CD4-positive, alpha-beta T cell treated with Interleukin-17A for 1 hour (primary cell): ENCODE measurements at places on chromosomes 7 and 10.
A peak's percentile ranks its signal among the peaks of the same experiment; 100 is the strongest.

- DNase-seq = no peak
These were observed 71.7 kb downstream of the MAP3K8 start for GRCh38 chr10:30505543-30506298.

DNA sequence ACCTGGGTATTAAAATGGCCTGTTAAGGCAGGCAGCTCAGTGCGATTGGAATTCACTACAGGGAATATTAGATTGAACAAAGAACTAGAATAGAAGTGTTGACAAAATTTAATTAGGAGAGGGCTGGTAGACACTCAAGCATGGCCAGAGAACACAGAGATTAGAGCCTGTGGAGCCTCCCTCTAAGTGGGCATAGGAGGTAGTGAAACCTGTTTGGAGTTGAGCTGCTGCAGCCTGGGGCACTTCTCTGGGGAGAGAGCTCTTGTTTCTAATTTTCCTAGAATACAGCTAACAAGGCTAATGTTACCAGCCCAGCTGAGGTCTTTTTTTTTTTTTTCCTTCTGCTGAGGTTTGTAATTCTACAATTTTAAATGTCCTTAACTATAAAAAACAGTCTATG, 46.4 kb downstream of the TMEM168 start:
- no peak for DNase-seq

- no peak for DNase-seq
These were observed 26.1 kb downstream of the DIP2C start for GRCh38 chr10:663466-663751.

GRCh38 chr10:123227706-123228105, 73.5 kb downstream of the BUB3 start:
- DNase-seq = no peak

DNA sequence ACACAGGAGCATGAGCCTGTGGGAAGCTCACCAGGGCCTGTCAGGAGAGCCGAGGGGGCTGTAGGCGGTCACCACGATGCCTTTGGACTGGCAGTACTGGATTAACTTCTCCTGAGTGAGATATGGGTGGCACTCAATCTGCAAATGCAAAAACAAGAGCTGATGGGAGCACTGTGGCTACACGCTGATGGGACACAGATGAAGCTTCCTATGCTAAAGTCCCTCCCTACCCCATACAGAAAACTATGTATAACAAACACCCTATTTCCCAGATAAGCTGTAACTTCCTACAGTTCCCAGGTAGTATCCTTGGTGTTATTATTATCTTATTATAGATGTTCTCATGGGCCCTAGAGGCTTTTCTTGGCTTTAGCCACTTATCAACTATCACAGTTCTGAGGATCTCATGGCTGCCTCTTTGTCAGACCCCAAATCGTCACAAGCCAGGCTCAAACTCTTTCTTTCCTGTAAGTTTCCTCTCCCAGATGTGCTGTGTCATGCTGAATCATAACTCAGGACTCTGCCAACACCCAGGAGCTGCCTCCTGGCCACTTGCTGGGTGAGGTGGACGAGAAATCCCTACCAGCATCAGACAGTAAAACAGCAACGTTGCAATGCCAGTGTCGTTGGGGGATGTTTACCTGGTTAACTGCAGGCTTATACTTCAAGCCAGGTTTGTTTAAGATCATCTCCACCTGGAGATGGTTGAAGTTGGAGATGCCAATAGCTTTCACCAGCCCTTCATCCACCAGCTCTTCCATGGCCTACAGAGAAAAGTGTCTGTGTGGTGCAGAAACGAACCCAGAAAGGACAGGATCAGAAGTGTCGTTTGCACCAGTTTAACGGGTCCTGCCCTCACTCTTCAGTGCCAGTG, 10.3 kb downstream of the AKR1B1 start:
- DNase-seq = no peak

GRCh38 chr10:17430647-17431355, 23.6 kb downstream of the ST8SIA6 start:
- peak; percentile 74 for DNase-seq

DNA sequence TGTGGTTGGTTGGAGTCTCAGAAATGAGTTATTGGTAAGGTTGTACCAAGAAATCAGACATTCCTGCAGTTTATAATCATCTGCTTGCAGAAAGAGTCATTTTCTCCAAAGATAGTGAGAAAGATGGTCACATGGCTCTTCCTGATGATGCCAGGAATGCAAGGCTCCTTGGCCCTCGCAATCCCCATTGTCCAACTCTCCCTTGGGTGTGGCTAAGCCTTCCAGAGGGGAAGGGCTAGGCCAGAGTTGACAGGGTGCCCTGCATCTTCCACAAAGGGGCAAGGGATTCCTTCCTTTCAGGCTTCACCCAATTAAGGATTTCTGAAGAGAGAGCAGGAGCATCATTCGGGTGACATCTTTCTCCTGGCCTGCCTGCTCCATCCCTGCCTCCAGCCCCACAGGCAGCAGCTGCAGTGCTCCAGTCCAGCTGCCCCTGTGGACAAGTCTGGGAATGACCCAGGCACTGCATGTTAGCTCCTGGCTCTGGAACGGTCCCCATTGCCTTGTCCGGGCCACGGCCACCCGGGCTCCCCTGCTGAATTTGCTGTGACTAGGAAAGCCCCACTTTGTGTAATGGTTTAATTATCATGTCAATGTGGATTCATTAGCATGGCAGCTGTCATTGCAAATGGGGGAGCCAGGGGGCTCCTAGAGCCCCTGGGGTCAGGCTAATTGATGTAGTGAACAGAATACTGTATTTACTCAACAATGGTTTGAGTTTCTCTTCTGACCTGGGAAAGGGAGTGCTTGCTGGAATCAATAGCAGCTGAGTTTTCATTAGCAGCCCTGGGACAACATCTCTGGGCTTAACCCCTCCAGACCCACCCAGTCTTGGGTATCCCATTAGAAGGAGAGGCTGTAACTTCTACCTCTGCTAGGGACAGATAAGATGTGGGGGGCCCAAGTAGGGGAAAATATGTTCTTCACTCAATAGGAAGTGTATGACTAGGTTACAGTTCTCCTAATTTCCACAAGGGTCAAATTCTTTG, 112.6 kb upstream of the TBX20 start:
- no peak for DNase-seq

DNA sequence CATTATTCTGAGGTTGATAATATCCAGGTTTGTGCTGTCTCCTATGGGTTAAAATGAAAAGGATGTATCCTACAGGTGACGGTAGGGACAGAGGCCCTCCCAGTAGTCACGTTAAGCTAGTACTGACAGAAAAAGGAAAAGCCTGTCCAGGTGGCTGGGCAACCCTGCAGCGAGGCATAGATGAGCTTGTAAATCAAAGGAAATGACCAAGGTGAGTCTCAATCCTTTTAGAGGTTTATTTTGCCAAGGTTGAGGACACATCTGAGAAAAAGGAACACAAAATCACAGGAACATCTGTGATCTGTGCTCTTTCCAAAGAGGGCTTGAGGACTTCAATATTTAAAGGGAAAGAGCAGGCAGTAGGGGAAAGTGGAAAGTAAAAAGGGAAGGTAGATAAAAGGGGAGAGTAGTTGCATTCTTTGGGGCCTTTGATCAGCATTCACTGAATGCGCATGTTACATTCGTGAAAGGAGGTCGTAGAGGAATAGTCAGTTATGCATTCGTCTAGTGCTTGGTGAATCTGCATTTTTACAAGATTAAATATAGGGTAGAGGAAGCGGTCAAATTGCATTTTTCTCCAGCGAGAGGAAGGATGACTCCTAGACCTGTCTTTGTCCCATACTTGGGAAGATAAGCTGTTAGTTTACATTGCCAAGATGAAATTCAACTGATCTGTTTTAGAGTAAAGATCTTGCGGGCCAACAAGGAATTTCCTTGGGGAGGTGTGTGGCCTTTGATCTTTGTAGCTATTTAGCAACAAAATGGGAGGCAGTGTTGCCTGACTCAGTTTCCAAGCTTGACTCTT, 884 bp upstream of the GSTO1 start:
- DNase-seq = no peak

- DNase-seq = no peak
These were observed 64.4 kb upstream of the EBF3 start for GRCh38 chr10:130028465-130028819.

- DNase-seq = no peak
These were observed 105.4 kb upstream of the FAM133B start for GRCh38 chr7:92695308-92696261.

GRCh38 chr10:3433988-3434387, 261.4 kb upstream of the PITRM1 start:
- DNase-seq = no peak

- DNase-seq = no peak
These were observed 31.5 kb upstream of the NRP1 start for GRCh38 chr10:33365871-33366411.

- no peak for DNase-seq
These were observed 20.5 kb upstream of the COL1A2 start for GRCh38 chr7:94374231-94374630.

- DNase-seq = no peak
These were observed 106.2 kb downstream of the KAT6B start for GRCh38 chr10:74932648-74933047.

- DNase-seq = no peak
These were observed 436.1 kb upstream of the FOXK1 start for GRCh38 chr7:4245866-4246470.

GRCh38 chr7:28621369-28621841, 209.1 kb downstream of the CREB5 start:
- no peak for DNase-seq

DNA sequence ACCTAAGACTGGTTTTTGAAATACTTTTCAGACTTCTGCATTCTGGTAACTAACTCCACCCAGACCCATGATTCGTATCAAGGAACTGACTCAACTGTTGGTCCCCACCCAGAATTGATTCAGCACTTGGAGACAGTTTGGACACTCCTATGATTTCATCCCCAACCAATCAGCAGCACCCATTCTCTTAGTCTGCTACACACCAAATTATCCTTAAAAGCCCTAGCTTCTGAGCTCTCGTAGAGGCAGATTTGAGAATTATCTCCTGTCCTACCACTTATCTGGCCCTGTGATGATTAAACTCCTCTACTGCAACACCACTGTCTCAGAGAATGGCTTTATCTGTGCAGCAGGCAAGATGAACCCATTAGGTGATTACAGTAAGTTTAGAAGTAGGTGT, 7.7 kb upstream of the GSTO1 start:
- peak; percentile 34 for DNase-seq

DNA sequence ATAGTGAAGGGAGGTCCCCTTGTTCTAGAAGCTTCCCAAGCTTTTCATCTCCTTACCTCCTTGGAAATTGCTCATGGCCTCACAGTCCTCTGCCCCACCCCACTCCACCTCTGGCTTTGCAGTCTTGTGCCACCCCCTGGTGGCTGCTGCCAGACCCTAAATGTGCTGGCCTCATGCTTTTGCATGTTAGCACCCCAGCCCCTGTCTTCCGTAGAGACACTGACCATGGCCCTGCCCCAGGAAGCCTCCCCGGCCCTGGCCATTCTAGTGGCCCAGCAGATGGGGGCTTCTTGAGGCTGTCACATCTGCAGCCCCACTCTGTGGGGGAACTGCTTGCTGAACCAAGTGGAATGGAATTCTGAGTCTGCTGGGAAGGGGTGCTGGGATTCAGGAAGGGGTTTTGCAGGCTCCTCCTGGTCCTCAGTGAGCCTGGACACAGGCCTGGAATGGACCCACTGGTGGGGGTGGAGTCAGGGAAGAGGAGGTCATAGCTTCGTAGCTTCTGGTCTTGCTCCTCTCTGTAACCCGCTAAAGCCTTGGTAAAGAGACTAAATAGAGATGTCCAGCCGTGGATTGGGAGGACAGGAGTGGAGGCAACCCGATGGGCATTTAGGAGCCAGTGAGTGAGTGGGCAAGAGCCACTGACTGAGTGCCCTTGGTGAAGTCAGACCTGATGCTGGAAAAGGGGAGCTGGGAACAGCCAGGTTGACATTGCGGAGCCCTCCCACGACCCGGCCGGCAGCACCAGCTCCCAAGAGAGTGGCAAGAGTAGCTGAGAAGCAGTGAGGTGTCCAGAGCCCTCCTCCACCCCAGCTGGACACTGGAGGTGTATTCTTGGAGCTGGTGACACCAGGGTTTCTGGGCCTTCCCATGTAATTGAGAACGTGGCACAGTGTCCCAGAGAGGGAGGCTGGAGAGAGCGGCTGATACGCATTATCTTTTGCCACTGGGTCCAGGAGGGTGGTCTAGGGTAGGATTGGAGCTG, 20.9 kb downstream of the RAMP3 start:
- DNase-seq = no peak

GRCh38 chr7:41491308-41491707, 211.6 kb downstream of the INHBA start:
- DNase-seq = no peak

DNA sequence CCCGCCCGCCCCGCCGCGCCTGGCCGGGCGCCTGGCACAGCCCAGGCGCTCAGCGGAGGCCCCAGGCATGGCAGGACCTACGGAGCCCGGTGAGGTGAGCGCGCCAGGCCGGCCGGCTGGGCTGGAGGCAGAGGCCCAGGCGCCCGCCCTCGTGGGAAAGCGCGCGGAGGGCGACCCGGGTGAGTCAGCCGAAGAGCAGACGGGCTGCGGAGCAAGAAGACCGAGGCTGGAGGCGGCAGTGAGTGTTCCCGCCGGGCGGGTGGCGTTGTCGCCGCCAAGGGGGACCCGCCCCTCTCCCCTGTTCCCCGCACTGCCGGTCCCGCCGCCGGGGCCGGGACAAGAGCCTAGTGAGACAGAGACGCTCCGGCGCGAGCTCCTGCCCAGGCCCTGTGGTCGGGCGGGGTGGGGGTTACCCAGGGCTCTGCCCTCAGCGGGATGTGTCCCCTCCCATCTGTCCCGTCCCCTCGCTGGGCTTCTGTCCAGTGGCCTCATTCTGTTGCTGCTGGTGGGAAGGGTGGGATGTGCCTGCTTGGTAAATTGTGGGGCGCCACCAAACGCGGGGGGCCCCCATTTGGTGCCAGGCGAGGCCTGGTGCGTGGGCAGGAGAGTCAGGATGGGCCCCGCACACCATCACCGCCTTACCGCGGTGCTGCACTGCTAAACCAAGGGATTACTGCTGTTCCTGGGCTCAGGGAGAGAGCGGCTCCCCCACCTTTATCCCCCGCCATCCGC, 17.0 kb upstream of the NODAL start:
- no peak for DNase-seq

DNA sequence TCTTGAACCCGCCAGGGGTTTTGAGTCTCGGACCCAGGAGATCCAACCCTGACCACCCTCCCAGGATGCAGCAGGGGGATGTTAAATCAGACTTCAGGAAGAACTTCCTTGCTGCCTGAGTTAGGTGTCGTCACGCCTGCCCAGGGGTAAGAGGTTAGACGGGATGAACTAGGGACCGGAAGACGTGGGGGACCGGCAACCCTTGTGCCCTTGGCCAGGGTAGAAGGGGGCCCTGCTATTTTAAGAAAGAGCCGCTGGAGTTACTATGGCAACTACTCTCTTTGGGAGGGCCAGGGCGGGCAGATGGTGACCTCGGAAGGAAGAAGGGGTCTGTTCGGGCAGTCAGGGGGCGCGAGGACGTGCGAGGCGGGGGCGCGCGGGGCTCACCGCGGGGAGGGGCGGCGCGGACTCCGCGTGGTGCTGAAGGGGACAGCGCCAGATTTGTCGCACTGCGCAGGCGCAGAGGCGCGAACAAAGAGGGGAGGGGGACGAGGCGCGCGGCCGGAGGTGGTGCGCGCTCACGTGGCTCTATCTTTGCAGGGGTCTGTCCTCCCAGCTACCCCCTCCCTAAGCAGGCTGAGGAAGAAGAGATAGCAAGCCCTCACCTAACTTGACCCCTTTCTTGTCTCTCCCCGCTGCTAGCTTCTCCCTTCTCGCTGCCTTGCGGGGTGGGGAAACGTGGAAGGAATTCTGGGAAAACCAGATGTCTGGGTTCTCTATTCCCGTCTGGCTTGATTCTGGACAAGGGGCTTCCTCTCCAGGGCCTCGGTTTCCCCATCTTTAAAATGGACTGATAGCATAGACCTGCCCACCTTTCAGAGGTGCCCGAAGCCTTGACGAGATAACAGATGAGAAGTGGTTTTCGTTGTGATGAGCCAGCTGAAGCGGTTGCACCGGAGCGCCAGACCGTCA, 940 bp upstream of the PSD start:
- peak; percentile 70 for DNase-seq

- DNase-seq = no peak
These were observed 53.8 kb upstream of the ITGB8 start for GRCh38 chr7:20276705-20277472.
